ENCODE measurements at places on chromosomes 11 and 22.

DNA sequence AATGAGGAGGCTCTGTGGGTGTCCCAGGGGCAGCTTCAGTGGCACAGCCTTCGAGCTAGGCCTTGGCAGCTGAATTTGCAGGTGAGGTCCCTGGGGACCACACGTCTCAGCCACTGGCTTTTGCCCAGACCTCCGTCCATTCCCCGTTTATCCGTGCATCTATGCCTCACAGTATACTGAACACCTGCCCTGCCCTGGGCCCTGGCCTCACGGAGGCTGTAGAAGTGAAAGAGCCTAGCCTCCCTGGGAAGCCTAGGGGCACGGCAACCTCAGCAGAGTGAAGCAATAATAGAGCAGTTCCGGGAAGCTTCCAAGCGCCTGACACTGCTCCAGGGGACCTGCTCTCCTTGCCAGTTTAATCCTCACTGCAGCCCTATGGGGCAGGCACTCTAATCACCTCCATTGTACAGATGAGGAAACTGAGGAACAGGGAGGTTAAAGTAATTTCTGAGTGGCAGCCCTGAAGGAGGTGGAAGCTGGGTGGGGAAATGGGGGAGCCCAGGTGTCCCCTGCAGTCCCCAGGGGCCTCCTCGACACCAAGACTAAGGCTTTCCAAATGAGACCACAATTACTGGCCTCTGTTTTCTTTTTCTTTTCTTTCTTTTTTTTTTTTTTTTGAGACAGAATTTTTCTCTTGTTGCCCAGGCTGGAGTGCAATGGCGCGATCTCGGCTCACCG, 2.7 kb upstream of the NFAM1 start:
- DNase-seq = no peak

- DNase-seq = no peak
Observed at GRCh38 chr22:31604746-31605705, 57.0 kb downstream of the PISD start.

GRCh38 chr11:76329084-76329648, 51.8 kb downstream of the THAP12 start:
- no peak for DNase-seq

GRCh38 chr11:132803436-132803835, 728.9 kb downstream of the OPCML start:
- no peak for DNase-seq

- DNase-seq = no peak
Observed at GRCh38 chr11:57306940-57307565, 17.7 kb downstream of the TNKS1BP1 start.

DNA sequence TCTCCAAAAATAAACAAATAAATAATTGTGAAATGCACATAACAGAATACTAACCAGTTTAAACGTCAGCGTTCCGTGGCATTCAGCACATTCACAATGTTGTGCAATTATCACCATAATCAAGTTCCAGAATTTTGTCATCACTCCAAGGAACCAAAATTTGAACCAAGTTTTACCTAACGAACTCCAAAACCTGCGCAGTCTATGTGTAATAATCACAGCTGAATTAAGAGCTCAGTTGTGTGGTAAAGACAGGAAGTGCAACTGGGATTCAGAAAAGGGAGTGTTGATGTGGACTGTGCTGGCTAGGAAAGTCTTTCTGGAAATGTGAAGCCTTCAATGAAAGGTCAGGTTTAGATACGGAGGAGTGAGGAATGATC, 5.4 kb upstream of the MCAM start:
- no peak for DNase-seq

DNA sequence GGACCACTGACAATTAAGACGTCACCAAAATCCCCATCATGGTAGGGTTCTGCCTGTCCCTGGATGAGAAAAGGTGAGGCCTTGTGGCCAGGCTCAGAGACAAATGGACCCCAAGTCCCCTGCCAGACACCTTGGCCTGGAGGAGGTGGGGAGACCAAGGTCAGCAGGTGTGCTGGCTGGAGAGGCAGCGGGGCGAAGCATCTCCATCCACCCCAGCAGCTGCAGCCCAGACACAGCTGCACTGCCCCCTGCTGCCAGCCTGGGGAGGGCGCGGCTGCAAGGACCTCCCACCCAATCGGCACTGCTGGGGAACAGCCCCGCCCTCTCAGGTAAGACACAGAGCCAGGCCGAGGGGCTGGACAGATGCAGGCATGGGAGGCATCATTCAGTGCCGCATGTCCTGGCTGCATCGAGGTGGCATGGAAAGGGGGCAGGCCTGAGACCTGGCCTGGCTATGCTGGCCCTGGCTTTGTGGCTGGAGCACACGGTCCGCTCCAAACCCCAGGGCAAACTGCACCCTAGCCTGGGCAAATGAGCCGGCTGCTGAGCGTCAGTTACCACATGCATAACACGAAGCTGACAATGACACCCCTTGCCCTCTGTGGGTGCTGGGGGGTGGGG, 12.2 kb upstream of the MFNG start:
- DNase-seq = peak; percentile 63

DNA sequence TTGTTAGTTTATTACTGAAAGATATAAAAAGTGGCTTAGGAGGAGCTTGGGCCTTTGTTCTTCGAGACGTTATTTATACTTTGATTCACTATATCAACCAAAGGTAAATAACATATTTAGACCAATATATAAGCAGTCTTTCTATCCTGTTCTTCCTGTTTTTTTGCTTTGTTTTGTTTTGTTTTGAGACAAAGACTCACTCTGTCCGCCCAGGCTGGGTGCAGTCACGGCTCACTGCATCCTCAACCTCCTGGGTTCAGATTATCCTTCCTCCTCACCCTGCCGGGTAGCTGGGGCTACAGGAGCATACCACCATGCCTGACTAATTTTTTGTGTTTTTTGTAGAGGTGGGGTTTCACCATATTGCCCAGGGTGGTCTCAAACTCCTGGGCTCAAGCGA, 66.8 kb downstream of the ATM start:
- no peak for DNase-seq

GRCh38 chr11:75277211-75277805, 36.7 kb downstream of the TPBGL start:
- no peak for DNase-seq

DNA sequence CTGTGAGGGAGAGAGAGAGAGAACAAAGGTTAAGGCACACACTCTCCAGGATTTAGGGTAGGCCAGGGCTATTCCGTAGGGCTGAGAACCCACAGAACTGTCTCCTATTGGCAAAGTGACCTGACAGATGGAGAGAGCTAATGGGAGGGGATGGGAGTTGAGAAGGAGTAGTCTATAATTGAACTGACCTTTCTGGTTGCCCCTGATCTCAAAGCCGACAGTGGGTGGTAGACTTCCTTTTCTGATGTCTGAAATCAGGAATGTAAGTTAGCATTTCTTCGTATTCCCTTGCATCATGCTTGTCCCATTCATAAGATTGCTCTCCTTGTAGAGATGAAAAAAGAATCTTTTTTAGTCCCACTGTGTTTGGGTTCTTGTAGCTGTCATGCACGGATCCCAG, 210.1 kb downstream of the NTM start:
- no peak for DNase-seq

GRCh38 chr11:45859661-45860140, 12.4 kb downstream of the CRY2 start:
- no peak for DNase-seq

GRCh38 chr22:36470162-36470993, 11.1 kb downstream of the TXN2 start:
- DNase-seq = peak; percentile 68

DNA sequence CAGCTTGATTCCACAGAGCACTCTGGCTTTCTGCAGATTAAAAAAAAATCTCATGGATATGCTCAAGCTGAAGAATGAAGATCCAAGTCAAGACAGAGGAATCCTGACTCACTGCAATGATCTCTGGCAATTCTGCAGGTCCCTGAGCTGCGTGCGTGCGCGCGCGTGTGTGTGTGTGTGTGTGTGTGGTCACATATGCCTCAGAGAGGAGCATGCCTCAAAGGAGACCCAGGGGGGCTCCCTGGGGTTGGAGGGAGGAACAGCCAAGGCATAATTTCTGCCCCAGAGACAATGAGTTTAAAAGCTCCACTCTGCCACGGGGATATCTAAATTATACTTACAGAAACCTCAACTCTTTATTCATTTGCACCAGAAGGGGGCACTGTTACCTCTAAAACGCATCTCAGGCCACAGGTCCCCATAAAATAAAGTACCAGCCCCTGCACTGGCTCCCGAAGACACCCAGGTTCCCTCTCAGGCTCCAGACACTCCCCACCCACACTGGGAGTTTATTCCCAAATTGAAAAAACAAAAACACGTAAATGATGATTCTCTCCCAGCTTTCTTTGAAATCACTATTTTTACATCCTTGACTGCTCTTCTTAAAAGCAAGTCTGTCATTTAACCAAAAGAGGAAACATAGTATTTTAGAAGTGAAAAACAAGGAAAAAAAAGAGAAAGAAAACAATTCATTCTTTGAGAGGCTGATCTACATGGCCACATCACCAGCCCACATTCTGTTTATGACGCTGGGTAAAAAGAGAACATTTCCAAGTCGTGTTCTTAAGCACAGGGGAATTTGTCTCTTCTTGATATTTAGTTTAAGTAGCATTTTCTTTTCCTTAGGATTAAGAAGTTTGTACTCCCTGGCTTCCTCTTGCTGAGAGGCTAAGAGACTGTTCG, 401.0 kb downstream of the LARGE1 start:
- no peak for DNase-seq

GRCh38 chr11:25655636-25656035, 676.3 kb upstream of the ANO3 start:
- DNase-seq = no peak

- DNase-seq = no peak
Observed at GRCh38 chr11:130022799-130023198, 20.2 kb upstream of the PRDM10 start.

- DNase-seq = peak; percentile 86
Observed at GRCh38 chr11:62771144-62772021, at the start of gene TAF6L. TAF6L (plus strand) TSS chr11:62771396; CDS start chr11:62775784, 4,388 bp downstream.

- no peak for DNase-seq
Observed at GRCh38 chr11:126339863-126340434, 15.5 kb upstream of the ST3GAL4 start.

- no peak for DNase-seq
Observed at GRCh38 chr11:120893440-120894201, 130.3 kb upstream of the TBCEL start.

DNA sequence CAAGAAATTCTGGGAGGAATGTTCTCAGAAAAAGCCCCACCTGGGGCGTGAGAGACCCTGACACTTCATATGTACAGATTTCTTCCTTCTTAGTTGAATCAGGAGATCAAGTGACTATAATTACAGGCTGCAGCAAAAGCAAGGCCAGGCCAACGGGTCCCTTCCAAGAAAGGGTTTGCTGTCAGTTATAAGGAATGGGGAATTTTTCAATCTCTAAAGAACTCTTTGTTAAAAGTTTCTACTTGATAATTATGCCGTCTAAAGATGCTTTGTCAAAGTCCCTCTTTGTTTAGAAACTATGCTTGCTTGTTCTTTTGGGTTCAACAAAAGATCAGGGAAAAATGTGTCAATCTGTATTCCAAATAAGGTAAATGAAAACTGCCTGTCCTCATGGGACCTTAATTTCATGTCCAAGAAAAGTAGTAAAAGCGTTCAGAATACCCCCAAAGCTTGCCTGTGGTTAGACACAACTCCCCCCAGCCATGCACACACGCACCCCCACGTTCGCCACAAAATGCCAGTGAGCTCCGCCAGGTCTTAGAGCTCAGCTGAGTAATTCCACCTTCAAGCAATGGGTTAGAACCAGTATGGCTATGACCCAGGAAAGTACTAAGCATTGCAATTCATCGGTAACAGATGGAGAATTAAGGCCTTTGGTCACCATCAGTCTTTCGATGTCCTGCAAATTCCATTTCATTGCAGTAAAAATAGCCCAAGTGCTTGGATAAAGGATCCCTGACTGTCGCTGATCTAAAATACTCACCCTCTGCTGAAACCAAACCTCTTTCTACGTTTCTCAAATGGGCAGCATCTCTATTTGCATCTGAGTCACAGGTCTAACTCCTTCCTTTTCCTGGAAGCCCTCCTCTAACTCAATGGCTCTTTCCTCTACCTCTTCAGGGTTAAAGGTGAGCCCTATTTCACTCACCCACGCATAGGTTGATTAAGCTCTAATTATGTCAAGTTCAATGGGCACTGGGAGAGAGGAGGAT, 419.2 kb upstream of the SYN3 start:
- no peak for DNase-seq

GRCh38 chr11:76184551-76184993, 21.7 kb downstream of the WNT11 start:
- no peak for DNase-seq

- DNase-seq = no peak
Observed at GRCh38 chr11:111785076-111785475, 18.9 kb upstream of the PPP2R1B start.

GRCh38 chr11:47661245-47661644, 18.9 kb upstream of the MTCH2 start:
- DNase-seq = no peak

GRCh38 chr11:95711945-95712221, 77.7 kb downstream of the FAM76B start:
- DNase-seq = no peak

DNA sequence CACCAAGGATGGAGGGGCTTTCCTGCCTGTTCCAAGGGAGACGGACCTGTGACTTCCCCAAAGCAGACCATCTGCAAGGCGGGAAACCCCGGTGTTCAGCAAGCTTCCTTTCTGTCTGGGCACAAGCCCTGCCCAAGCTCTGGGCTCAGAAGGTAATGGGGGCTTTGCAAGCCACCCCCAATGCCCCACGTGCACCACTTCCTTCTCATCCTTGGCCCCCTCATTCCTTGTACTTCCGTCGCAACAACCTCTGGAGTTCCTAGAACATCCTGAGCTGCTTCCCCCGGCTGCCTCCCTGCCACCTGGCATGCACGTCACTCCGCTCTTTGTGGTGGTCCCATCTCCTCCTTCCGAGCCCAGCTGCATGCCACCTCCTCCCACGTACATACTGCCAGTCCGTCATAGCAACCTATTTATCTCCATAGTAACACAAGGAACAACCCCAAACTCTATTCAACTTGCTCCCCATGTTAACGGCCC, 3.9 kb downstream of the MYEOV start:
- peak; percentile 32 for DNase-seq

DNA sequence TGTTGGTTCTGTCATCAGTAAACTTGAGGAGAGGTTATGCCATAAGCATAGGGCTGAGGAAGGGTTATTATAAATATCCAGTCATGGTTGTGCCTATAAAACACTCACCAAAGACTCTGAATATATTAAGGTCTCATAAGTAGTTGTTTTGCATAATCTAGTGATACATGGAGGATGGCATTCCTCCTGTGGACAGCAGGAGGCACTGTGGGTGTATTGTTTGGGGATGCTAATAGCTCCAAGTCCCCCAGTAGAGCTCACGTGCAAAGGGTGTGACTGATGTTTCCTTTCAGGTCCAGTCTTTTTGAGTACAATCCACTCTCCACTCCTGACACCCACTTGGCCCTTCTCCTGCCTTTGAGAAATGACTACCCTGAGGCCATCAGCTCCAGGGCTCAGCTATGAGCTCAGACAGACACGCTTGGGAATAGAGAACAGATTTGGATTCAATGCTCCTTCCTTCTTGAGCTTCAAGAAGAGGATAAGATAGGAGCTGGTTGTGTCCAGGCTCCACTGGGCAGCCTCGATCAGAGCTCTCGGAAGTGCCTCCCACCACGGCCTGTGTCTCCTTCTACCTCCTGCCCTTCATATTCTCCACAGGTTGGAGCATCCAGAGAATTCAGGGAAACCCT, 85.2 kb upstream of the IGLL5 start:
- no peak for DNase-seq
